ENCODE measurements at places on chromosomes 11 and 22. TPM values are rescaled to one million over a fixed set of nuclear protein-coding genes. Genes with fewer than 3 reads are reported as not detected.

Gene KCNE3
- total RNA-seq, result 0.52 TPM

Gene CBLIF
- total RNA-seq, result not detected

Gene NECTIN1
- total RNA-seq, result 4.7 TPM

- no peak for DNase-seq
These were observed 32.7 kb upstream of the ALX4 start for GRCh38 chr11:44342616-44343015.

DNA sequence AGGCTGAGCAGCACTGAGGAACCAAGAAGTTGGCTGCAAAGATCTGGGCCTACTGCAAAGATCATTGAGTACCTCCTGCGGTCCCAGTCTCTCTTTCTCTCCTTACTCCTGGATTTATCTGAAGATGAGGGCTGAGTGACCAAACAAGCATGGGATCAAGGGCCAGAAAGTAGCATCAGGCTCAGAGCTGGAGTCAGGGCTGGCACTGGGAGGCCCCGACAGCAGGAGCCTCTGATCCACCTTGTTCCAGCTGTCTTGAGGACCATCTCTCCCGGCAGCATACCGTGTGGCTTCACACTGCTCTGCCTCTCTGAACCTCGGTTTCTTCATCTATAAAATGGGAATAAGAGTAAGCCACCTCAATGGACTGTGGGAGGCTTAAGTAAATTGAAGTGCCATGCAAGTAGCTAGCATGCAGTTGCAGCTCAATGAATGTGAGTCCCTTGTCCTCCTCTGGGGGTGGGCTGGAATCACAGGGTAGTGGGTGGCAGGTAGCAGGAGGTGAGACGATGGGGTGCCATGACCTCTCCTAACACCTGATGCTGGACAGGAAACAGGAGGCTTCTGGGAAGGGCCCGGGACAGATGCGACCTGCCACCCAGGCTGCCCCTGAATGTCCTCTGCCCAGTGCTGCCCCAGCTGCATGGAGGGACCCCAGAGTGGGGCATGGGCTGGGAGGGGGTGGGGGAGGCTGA is 52.5 kb upstream of the PRDM11 start:
- no peak for DNase-seq

DNA sequence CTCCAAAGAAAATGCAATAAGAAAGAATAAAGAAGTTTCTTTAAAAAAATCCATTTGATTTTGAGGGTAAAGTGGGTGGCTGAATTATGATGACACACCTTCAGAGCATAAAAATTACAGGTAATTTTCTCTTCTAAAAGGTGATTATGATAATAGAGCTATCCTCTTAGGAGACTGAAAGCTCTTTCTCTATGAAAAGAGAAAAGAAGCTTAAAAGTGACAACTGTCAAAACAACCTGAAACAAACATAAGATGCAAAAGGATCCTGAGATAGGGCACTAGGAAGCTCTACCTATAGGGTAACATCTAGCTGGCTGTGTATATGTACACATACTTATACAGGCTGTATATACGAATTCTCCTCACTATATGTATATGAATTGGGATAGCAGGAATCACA is 270.2 kb downstream of the GUCY1A2 start:
- no peak for DNase-seq

- DNase-seq, result no peak
These were observed 505.4 kb upstream of the CCDC90B start for GRCh38 chr11:83791557-83791956.

GRCh38 chr22:38758276-38758945 is 2.6 kb upstream of the SUN2 start:
- no peak for DNase-seq

DNA sequence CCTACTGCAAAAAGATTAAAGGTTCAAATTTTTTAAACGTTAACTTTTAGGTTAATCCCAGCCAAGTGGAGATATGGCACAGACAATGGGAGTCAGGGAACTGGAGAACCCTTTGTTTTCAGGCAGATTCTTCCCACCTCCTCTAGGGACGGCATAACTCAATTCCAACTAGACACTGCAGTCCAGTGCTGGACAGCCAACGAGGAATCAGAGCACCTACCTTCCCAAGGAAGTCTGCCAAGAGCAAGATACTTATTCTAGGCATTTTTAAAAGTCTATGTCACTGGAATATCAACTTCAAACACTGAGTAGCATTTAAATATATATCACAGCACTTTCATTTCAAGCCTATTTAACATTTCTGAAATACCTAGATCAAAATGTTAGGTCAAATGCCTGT is 7.3 kb downstream of the CADM1 start:
- no peak for DNase-seq
